ENCODE measurements at places on chromosomes 2 and 18.

DNA sequence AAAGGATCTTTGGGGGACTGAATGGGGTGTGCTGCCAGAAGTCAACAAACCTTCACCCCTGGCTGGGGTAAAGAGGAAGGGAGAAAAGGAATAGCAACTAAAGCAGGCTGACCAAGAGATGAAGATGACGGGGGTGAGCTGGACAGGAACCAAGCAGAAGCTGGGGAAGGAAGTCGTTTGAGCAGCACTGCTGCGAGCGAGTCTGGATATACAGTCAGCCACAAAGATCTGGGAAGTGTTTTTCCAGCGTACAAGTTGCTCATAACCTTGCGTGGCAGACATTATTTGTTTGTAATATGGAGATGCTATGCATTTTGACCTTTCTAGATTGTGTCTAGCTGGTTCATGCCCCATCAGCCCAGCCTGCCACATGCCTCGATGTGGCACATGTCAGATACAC lies 71.2 kb downstream of the EIF2AK3 start:
- DNase-seq: no peak

- DNase-seq: no peak
Observed at GRCh38 chr2:9690252-9690651, 59.5 kb upstream of the YWHAQ start.

GRCh38 chr2:201215963-201216362 lies 33.0 kb downstream of the CASP10 start:
- DNase-seq: no peak

DNA sequence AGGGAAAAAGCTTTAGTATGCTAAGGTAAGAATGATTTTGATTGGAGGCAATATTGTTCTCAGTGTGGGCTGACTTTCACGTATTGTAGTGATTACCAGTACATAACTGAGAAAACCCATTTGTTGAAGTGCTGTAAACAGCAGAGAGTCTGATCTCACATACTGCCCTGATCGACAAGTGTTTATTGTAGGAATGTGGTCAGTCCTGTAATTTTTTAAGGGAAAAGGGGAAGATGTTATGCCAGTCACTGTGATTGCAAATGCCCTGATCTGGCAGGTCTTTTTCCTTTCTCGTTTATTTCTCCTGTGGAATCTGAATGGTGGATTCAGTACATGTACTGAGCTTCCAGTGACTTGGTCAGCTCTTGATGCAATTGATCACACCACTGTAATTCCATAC lies 11.5 kb downstream of the SPATS2L start:
- DNase-seq: no peak

GRCh38 chr18:21656402-21656801 lies 44.3 kb downstream of the SNRPD1 start:
- DNase-seq: no peak

- no peak for DNase-seq
Observed at GRCh38 chr18:76458522-76459311, 36.3 kb downstream of the ZNF516 start.

All from epithelial cell of proximal tubule (primary cell).